ENCODE measurements at places on chromosomes 7 and 10. TPM values are rescaled to one million over a fixed set of nuclear protein-coding genes. Genes with fewer than 3 reads are reported as not detected.

CLEC5A gene
- not detected for total RNA-seq

EPDR1 gene
- 47.3 TPM for total RNA-seq

LIPF gene
- total RNA-seq = not detected

FAM24B gene
- total RNA-seq = 2.2 TPM

PNLIP gene
- not detected for total RNA-seq

NACAD gene
- 0.33 TPM for total RNA-seq

CDC14C gene
- not detected for total RNA-seq

PON3 gene
- total RNA-seq = 1.8 TPM
